HFF-Myc (cell line): ENCODE measurements at places on chromosomes 11 and 22.

DNA sequence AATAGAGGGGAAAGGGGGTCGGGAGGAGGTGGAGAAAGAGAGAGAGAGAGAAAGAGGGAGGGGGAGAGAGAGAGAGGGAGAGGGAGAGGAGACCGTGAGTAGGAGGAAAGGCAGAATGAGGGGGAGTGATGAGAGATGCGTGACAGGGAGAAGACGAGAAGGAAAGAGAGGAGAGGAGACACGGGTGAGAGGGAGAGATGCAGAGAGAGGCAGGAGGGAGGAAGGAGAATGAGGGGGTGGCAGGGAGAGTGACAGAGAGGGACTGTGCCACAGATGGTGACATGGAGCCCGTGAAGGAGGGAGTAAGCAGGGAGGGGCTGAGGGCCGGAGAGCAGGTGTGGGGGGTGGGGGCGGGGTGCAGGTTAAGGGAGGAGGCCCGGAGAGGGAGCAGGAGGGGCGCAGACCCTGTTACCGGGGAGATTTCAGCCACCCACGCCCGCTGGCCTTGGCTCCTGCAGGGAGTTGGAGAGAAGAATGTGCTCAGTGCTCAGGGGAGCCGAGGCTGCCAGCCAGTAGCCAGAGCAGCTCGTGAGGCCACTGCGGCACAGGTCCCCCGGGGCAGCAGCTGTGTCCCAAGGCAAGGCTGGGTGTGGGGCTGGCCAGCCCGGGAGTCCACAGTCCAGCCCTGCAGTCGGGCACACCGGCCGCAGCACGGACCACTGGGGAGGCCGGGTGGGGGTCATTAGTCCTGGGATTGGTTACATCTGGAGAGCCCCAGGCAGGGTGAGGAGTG, at the start of gene SSTR3:
TSS of gene SSTR3 (minus strand) at position 304 of the 733 bp plus-strand sequence. CDS start 4,674 bp downstream, outside the sequence.
- DNase-seq = no peak

- no peak for DNase-seq
Observed at GRCh38 chr11:17736579-17736893, 2.0 kb downstream of the KCNC1 start.

- DNase-seq = no peak
Observed at GRCh38 chr11:66006134-66006890, 4.0 kb downstream of the BANF1 start.

DNA sequence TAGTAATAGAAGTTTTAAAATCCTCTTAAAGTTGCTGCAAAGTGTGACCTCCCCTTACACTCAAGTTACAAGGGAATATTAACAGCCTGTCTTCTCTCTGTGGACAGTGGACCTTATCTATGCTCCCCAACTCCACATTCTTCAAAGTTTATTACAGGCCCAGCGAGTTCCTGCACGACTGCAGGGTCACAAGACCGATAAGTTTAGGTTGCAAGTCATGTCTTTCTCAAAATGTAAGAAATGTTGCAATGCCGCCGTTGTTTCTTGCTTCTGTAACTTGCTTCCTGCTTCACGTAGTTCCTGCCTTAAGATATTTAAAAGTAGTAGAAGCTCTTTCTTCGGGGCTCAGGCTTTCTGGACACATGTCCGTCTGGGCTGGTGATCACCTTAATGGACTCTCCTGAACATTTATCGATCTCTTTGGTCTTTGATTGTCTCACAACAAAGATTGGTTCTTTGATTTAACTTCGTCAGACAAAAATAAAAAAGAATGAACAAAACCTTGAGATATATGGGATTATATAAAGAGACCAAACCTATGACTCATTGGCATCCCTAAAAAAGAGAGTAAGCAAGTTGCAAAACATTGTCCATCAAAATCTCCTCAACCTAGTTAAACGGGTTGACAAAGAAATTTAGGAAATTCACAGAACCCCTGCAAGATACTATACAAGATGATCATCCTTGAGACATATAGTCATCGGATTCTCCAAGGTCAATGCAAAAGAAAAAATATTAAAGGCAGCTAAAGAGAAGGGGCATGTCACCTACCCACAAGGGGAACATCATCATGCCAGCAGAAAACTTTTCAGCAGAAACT, 45.4 kb upstream of the GLYAT start:
- no peak for DNase-seq

DNA sequence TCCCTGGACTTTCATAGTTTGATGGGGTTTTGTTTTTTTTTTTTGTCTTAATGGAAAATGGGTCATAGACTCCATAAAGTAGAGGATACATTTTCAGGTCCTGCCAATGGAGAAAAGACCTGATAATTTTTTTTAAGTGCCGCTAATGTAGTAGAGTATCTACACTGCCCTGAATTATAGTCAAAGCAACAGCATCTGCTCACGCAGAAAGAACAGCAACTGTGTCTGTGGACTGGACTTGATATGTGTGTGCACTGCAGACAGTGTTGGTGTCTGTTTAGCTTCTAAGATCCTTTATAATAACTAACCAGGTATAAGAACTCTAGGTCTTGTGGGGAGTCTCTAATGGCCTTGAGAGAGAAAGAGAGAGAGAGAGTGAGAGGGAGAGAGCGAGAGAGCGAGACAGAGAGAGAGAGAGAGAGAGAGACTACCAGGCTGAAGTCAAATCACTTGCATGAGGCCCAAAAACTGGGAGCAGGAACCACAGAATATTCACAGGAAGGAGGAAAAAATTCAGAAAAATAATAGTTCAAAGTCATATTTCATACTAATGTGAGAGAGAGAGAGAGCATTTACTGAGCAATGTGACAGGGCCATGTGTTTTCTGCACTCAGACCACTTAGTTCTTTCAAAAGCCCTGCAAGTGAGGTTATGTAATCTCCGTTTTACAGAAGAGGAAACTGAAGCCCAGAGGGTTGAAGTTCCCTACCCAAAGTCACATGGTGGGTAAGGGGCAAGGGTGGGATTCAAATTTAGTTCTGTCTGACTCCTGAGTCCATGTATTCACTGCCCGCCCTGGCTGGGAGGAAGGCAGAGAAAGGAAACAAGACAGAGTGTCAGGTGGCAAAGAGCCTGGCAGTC, 8.6 kb upstream of the MIAT start:
- no peak for DNase-seq

GRCh38 chr11:20060647-20061205, 99.5 kb downstream of the DBX1 start:
- DNase-seq = no peak

GRCh38 chr11:103940551-103940950, 95.9 kb upstream of the DDI1 start:
- DNase-seq = no peak

GRCh38 chr22:44405661-44406060, 92.4 kb downstream of the RTL6 start:
- no peak for DNase-seq

- DNase-seq = peak; percentile 74
Observed at GRCh38 chr22:17576470-17576869, 13.2 kb downstream of the SLC25A18 start.

GRCh38 chr11:66158156-66158555, 88.1 kb downstream of the PACS1 start:
- DNase-seq = no peak

GRCh38 chr22:50074056-50074455, 11.2 kb downstream of the MLC1 start:
- DNase-seq = no peak

DNA sequence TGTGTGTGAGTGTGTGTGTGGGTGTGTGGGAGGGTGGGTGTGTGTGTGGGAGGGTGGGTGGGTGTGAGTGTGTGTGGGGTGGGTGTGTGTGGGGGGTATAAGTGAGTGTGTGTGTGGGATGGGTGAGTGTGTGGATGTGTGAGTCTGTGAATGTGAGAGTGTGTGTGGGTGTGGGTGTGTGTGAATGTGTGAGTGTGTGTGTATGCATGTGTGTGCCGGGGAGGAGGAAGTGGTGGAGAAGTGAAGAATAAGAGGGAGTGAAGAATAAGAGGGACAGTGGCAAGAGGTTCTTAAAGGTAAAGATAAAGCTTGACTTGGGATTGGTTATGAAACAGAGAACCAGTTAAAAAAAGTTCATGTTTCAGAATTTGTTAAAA, 54.0 kb downstream of the PRR5L start:
- DNase-seq = no peak

GRCh38 chr11:111762981-111763643, 3.1 kb downstream of the PPP2R1B start:
- no peak for DNase-seq

DNA sequence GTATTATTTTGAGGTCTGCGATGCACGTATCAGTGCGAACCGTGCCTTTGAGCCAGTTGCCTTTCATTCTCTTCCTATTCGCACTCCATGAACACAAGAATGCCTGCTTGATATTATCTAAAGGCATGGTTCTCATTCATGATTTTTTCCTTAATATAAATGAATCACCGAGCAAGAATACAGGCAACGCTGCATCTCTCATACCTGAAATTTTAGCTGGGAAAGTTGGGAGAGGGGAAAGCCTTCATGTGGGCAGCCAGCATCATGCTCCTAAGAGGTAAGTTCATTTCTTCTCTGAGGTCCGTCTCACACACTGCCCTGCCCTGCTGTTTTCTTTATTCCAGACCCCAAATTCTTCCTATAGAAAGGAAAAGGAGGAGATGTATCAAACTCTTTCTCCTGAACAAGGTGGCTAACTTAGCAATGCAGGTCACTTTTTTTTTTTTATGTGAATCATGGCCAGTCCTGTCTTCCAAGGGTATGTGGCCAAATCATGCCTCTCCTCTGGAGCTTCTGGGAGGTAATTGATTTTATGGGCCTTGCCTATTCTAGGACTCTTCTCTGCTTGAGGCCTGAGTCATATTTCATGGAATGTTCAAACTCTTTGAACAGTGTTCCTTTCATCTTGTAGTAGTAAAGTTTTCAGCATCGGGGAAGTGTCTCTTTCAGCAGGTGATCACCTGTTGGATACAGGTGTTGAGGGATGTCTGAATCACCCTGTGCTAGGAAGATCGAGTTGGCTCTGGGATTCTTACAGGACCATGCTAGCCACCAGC, 3.2 kb downstream of the GLB1L2 start:
- DNase-seq = no peak

GRCh38 chr11:83140691-83141455, 16.1 kb upstream of the PCF11 start:
- no peak for DNase-seq

DNA sequence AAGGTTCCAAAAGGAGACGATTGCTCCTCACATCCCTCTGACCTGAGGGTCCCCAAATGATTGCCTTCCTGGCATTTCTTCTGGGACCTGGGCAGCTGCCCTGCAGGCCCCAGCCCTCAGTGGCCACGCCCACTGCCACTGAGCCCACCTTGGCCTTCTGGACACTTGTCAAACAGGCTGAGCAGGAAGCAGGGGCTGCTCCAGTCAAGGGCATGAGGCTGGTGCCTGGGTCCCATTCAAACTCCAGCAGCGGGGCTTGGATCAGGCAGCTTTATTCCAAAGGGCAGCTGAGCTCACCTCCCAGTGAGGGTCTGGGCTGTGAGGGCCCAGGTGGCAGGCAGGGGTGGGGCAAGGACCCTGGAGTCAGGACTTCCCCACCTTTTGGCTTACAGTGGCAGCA, 13.6 kb downstream of the KCTD17 start:
- no peak for DNase-seq

- no peak for DNase-seq
Observed at GRCh38 chr22:43085658-43086606, 3.3 kb downstream of the TTLL1 start.

DNA sequence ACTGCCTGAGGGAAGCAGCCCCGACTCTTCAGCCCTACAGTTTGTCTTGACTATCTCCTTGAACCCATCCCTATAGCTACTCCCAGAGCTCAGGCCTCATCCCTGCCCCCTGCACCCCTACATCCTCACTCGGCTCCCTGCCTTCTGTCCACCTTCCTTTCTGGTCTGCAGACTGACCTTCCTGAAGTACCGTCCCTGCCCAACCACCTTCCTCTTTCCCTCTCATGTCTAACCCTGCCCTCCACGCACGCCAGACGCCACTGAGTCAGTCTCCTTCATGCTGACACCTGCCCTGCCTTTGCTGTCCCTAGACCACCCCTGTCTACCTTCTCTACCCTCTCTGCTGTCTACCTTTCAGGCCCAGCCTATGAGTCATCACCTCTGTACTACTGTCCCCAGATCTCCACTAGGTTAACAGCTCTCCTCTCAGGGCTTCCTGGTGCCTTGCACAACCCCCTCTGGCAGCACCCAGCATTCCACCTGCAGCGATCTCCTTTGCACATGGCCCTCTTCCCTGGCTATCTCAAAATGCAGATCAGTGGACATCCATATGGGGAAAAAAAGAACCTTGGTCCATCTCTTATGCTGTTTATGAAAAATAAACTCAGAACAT, 8.9 kb downstream of the KCTD21 start:
- DNase-seq = no peak

DNA sequence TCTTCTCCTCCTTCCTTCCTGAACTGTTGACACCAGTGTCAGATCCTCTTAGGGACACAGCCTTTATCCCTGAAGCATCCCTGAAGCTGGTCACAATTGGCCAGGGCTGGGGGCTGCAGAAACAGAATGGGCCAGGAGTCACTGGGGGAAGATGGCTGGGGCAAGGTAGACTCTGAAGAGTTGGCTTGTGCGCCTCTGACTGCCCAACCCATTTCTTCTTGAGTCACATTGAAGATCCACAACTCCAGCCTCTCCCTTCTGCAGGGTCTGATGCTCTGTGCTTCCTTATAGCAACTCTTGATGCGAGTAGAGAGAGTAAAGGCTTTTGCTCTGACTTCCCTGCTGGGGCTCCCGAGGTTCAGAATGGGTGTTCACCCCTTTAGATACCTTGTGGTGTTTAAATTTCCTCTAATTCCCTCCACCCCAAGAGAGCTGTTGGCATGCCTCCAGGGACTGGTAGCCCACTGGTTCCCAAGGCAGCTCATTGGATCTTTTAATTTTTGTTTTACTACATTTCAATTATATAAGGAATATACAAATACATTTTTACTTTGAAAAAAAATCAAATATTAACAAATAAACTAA, 13.4 kb downstream of the PRDM11 start:
- DNase-seq = no peak

DNA sequence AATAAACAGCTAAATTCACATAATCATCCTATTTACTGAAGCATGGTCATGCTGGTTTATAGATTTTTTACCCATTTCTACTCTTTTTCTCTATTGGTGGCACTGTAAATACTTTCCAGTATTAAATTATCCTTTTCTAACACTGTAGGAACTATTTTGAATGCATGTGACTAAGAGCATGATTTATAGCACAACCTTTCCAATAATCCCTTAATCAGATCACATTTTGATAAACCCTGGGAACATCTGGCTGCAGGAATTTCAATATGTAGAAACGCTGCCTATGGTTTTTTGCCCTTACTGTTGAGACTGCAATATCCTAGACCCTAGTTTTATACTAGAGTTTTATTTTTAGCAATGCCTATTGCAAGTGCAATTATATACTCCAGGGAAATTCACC, 10.7 kb downstream of the RAG1 start:
- DNase-seq = no peak

- no peak for DNase-seq
Observed at GRCh38 chr11:2287091-2287490, 14.6 kb downstream of the C11orf21 start.

DNA sequence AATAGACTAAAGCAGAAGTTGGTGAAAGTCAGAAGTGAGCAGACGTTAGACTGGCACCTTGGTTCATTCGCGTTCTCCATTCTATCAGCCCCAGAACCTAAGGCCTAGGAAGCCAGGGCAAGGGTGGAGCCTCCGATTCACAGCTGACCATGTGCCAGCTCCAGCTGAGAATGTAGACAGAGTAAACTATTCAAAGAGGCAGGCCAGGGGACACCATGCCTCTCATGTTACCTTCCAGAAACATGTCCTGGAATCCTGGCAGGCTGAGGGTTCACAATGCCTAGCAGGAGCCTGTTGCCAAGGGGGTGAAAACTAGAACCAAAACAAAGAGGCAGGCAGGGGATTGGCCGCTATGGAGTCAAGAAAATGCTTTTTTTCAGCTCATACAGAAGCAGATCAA, 224.4 kb upstream of the POU2AF2 start:
- no peak for DNase-seq

- DNase-seq = no peak
Observed at GRCh38 chr11:114106047-114106446, 46.5 kb downstream of the ZBTB16 start.

GRCh38 chr11:111612224-111612623, 10.0 kb downstream of the SIK2 start:
- no peak for DNase-seq
